Activated T-helper 1 cell treated with anti-CD3 and anti-CD28 coated beads, Interleukin-12 subunit alpha, Interleukin-12 subunit beta, Interleukin-2, Interleukin-4 antibody, amounts not matched to agents 30 ng/mL and 10 ng/mL and 1 ng/mL, durations not matched to agents 14 hours and 24 hours and 36 hours (primary cell): ENCODE measurements at places on chromosomes 5 and 9. TPM values are rescaled to one million over a fixed set of nuclear protein-coding genes. Genes with fewer than 3 reads are reported as not detected.

Gene MLANA
- not detected in 2 replicates for total RNA-seq

Gene CAVIN4
- 0.10 TPM in 1 of 2 replicates, not detected in the other for total RNA-seq

Gene PLAC8L1
- total RNA-seq, result 0.37 and 0.99 TPM in 2 replicates

Gene ZFR
- 67.7 and 70.8 TPM in 2 replicates for total RNA-seq

Gene TAS2R1
- not detected in 2 replicates for total RNA-seq

Gene PCDHGA10
- total RNA-seq, result 0.10 and 0.13 TPM in 2 replicates

Gene AK8
- not detected in 2 replicates for total RNA-seq

Gene ZNF483
- 2.4 and 3.5 TPM in 2 replicates for total RNA-seq

Gene GADD45G
- total RNA-seq, result 36.6 and 37.2 TPM in 2 replicates

DNA sequence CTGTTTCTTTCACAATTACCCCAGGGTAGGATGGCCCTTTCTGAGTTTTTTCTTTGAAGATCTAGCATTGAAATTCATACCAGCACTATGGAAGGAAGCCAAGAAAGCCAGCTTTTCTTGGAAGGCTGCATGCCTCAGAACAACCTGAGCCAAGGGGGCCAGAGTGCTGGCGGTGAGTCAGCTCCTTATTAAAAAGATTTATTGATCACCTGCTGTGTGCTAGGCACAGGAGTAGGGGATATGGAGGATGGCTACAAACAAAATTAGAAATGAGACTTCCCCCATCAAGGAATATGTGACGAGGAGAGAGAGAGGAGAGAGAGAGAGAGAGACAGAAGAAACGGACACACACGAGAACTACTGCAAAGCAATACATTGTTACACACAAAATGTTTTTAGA is 184.6 kb upstream of the PUM3 start:
- DNase-seq, result no peak
- H3K4me3 ChIP-seq, result no peak overlapping the region
- no peaks in the 10 kb centered on the region for H3K4me1 ChIP-seq
- H3K27me3 ChIP-seq, result no peaks in the 10 kb centered on the region
- H3K27ac ChIP-seq, result no peak overlapping the region

DNA sequence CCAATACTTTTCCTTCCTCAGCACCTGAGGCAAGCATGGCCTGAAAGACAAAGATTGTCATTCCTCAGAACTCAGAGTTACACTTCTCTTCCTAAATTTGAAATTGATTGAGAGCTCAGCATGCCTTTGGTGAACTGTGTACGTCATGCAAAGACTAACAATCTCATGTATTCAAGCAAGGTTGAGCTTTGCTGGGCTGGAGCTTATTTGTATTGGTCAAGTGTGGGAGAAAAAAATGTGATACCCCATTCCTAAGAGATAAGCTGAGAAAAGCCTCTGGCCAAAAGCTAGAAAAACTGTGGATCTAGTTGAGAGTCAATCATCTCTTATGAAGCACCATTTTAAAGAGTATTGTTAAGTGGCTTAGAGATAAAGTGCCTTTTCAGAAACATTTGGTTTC is 392.2 kb downstream of the RASEF start:
- H3K4me3 ChIP-seq, result no peak overlapping the region
- no peak overlapping the region for H3K27ac ChIP-seq
- no peak for DNase-seq
- H3K27me3 ChIP-seq, result no peaks in the 10 kb centered on the region

DNA sequence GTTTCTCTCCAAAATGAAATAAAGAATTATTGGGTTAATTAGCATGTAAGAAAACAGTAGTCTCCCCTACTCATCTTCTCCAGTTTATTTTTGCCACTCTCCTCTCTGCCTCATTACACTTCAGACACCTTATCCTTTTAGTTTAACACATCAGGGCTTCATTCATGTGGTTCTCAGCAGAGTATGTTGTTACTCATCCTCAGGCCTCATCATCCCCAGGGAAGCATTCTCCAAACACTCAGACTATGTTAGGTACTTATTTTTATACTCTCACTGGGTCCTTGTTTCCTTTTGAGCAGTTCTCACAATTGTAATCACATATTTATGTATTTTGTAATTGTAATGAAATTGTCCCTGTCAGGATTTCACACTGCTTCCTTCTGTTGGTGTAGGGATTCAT is 470.5 kb downstream of the PDE4D start:
- H3K36me3 ChIP-seq, result no peaks in the 10 kb centered on the region
- no peak overlapping the region for H3K27ac ChIP-seq
- no peak overlapping the region for H3K4me3 ChIP-seq

DNA sequence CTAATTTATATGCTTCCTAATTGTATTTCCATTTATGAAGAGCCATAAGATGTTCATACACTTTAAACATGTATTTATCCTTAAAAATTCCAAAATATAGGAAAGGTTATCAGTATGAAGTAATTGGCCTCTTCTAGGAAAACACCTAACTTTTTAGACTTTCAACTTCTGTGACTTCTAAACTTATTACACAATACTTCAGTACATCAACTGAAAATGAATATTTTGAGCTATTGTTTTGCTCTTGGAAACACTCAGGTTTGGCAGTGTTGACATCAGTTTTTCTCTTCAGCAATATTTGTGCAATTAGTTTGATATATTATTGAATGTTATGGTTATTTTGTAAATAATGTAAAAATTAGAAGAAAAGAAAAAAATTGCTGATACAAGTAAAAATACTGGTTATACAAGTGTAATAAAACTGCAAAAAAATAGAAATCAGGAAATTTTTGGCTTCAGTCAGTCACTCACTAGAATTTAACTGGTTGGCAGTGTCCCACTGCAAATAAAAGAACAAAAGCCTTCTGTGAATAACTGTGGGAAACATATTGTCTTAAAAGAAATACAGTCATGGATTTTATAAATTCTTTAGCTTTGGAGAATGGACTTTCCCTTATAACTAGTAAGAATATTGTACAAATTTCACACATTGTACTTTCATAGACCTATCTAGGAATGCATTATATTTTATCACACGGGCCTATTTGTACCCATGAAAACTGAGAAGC is 635.9 kb downstream of the TLE1 start:
- H3K27me3 ChIP-seq, result no peaks in the 10 kb centered on the region
- H3K36me3 ChIP-seq, result no peaks in the 10 kb centered on the region
- H3K27ac ChIP-seq, result no peak overlapping the region
- DNase-seq, result no peak

GRCh38 chr9:128684325-128685199 is 4.5 kb upstream of the SET start:
- peak overlapping the region; percentile 96 for H3K4me3 ChIP-seq
- peak; percentile 75 for DNase-seq
- peaks cover 11% of the 10 kb centered on the region for H3K36me3 ChIP-seq
- H3K27ac ChIP-seq, result peak overlapping the region; percentile 96

GRCh38 chr9:106675780-106676179 is 187.2 kb upstream of the ZNF462 start:
- no peaks in the 10 kb centered on the region for H3K36me3 ChIP-seq
- H3K27me3 ChIP-seq, result no peaks in the 10 kb centered on the region
- no peak for DNase-seq
- no peaks in the 10 kb centered on the region for H3K4me1 ChIP-seq
- H3K4me3 ChIP-seq, result no peak overlapping the region
- no peak overlapping the region for H3K27ac ChIP-seq

DNA sequence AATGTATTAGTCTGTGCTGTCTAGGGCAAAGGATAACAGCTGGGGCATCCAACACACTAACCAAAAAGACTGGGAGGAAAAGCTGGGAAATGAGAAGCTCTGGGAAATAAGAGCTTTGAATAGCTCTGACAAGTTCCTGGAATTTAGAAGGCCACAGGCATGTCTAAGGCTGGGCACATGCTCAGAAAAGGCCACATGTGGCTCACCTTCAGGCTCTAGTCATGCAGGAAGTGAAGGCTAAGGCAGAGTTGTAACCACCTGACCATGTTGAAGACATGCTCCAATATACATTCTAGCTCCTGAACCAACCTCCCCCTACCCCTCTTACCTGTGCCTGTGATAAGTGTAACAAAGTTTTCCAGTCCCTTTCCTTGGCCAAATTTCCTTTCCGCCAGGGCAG is 31.7 kb downstream of the CLTA start:
- peaks cover 21% of the 10 kb centered on the region for H3K4me1 ChIP-seq
- H3K27ac ChIP-seq, result no peak overlapping the region
- H3K27me3 ChIP-seq, result no peaks in the 10 kb centered on the region
- no peak for DNase-seq
- H3K36me3 ChIP-seq, result peaks cover 56% of the 10 kb centered on the region

- peak overlapping the region; percentile 9 for H3K4me3 ChIP-seq
- H3K36me3 ChIP-seq, result peaks cover 40% of the 10 kb centered on the region
- DNase-seq, result no peak
- H3K27me3 ChIP-seq, result no peaks in the 10 kb centered on the region
- peak overlapping the region; percentile 9 for H3K27ac ChIP-seq
- peaks cover 73% of the 10 kb centered on the region for H3K4me1 ChIP-seq
Measured at GRCh38 chr5:148387325-148387724, 3.6 kb downstream of the FBXO38 start.

GRCh38 chr5:69414885-69415583 is at the start of gene MARVELD2:
MARVELD2 (plus strand) TSS chr5:69415116; CDS start chr5:69419386, 4,270 bp downstream.
- H3K27ac ChIP-seq, result no peak within 1 kb of the TSS
- H3K4me1 ChIP-seq, result no peaks in the 10 kb centered on the region
- H3K27me3 ChIP-seq, result peaks cover 4% of the 10 kb centered on the region
- H3K4me3 ChIP-seq, result peak within 1 kb of the TSS; percentile 65

DNA sequence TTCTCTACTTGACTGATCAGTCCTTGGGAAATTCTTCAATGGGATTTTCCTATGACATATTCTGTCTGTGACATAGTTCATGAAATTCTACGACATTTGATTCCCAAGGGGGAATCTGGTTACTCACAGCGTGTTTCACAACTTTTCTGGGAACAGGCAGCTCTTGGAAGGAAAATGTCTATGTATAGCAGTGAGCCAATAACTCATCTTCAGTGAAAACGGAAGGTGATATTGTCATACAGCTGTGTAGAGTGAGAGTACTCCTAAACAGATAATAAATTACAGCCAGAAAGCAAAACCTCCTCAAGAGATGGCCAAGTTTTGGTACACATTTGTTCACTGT is 91.4 kb downstream of the C9orf152 start:
- no peak overlapping the region for H3K27ac ChIP-seq
- no peak for DNase-seq
- H3K4me3 ChIP-seq, result no peak overlapping the region
- H3K4me1 ChIP-seq, result peaks cover 37% of the 10 kb centered on the region
- H3K36me3 ChIP-seq, result peaks cover 6% of the 10 kb centered on the region
- no peaks in the 10 kb centered on the region for H3K27me3 ChIP-seq

DNA sequence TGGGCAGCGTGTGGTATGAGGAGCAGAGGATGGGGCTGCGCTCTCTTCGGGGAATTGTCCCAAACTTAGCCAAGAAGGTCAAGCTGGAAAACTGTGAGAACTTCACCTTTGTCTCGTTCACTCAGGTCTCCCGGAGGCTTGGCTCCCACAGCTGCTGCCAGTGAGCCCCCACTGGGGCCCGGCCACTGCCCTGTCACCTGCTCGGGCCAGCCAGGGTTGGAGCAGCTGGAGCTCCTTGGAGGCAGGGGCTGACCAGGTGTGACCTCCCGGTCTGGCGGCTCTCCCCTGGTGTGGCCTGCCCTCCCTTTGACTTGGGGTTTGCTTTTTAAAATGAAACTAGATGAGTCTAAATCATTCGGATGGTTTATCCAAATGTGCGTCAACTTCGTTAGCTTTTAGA is 58.0 kb downstream of the INIP start:
- no peak overlapping the region for H3K27ac ChIP-seq
- no peaks in the 10 kb centered on the region for H3K4me1 ChIP-seq
- H3K4me3 ChIP-seq, result no peak overlapping the region

DNA sequence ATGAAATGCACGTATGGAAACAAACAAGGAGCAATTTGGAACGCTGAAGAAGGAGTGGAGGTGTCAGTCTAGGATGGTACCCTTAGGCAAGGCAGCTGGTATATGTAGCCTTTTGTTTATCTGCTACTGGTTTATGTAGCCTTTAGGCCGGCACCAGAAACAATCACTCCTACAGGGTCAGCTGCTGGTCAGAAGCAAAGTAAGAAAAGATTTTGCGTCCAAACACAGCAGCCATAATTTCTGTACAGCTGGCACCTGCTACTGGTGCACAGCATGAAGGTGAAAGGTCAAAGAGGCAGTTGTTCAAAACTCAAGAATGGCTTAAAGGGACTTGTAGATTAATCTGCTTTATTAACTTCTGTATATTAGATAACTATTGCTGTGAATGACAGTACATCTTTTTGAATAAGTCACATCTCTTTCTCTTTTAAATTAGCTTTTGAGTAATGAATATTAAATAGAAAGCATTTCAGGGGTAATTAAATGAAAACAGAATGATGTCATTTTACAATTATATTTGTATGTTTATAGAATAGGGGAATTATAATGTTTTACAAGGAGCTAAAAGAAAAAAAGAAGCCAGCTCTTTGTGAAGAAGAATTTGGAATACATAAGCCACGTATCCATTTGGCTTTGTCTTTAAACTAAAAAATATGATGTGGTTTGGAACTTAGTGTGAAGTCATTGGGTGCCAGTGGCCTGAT is 33.1 kb upstream of the TLX3 start:
- DNase-seq, result no peak
- H3K36me3 ChIP-seq, result no peaks in the 10 kb centered on the region
- H3K27ac ChIP-seq, result no peak overlapping the region
- no peak overlapping the region for H3K4me3 ChIP-seq
- H3K27me3 ChIP-seq, result peaks cover 9% of the 10 kb centered on the region
- H3K4me1 ChIP-seq, result no peaks in the 10 kb centered on the region
